ENCODE measurements at places on chromosomes 1 and 21. TPM values are rescaled to one million over a fixed set of nuclear protein-coding genes. Genes with fewer than 3 reads are reported as not detected.
A peak's percentile ranks its signal among the peaks of the same experiment; 100 is the strongest.

- DNase-seq, result no peak
Observed at GRCh38 chr1:229664133-229664689, 38.2 kb downstream of the URB2 start.

DNA sequence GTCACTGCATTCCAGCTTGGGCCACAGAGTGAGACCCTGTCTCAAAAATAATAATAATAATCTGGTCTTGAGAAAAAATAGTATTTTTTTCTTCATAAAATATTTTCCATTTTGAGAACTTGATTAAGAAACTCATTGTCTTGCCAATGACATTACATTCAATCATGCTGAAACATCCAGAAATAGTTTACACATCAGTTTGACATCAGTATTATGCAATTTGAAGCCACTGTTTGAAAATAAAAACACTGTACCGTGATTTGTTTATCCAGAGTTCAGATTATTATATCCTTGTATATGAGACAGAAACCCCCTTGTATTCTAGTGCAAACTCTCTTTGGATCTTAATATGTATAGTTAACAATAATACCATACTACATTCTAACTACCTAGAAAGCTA, 6.9 kb downstream of the FMO2 start:
- no peak for DNase-seq

VWA1 gene
- 21.9 TPM for total RNA-seq

CD48 gene
- total RNA-seq, result 0.45 TPM

DNA sequence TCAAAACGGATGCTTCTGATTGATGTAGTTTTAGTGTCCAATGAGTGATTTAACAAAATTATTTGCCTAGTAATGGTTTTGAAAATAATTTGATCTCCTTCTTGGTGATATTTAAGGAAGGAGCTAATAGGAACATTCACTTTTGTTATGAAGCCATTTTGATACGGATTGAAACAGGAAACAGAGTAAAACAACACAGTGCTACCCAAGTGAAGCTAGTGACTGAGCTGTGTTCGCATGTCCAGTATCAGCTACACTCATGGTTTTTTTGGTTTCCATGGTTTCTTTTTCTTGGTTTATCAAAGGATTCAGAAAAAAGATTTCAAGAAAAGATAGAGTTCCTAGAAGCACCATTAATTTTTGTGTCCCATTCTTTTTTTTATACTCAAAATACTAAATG, 40.1 kb upstream of the PLEKHO1 start:
- DNase-seq, result no peak

DNA sequence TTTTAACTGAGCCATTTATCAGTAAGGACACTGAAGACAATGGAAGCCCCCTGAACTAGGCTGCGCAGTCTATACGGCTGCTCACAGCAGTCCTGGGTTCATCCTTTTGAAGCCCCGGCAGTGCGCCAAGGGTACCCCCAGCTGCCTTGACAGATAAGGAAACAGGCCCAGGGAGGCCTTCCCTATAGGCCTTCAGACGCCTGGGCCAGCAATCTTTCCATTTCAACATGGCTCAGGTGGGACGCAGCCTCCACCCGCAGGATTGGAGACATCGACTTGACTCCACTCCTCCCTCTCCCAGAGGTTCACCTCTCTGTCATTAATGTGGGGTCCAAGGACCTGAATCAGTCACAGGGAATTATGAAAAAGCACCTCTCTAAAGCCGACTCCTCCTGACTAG, 2.8 kb upstream of the LYPD8 start:
- no peak for DNase-seq

EPHA10 gene
- 2.4 TPM for total RNA-seq

ABCA4 gene
- 0.08 TPM for total RNA-seq

- no peak for DNase-seq
Observed at GRCh38 chr1:48181669-48182367, 40.7 kb upstream of the SLC5A9 start.

GRCh38 chr1:85125891-85126290, 74.9 kb downstream of the SYDE2 start:
- DNase-seq, result no peak

MAP3K21 gene
- total RNA-seq, result 40.1 TPM

CELA2B gene
- not detected for total RNA-seq

GRCh38 chr21:39454949-39455668, 3.3 kb downstream of the SH3BGR start:
- no peak for DNase-seq

RGS7 gene
- total RNA-seq, result 2.2 TPM

DNA sequence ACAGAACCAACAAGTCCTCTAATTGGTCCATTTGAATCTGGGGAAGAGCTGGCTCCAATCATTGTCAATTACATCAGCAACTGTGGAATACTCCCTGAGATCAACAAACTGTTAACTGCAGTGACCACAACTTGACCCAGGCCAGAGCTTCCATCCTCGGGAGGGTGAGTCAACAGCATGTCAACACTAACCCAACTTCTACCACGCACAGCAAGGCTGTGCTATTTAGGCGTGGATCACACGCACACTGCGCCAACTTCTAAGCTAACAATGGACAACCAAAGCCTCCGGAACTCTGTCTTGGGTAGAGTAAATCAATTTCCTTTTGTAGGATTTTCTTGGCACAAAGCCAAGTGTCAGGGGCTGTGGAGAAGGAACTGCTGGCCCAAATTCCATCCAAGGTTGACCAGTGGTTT, 30.4 kb downstream of the APP start:
- no peak for DNase-seq

DNA sequence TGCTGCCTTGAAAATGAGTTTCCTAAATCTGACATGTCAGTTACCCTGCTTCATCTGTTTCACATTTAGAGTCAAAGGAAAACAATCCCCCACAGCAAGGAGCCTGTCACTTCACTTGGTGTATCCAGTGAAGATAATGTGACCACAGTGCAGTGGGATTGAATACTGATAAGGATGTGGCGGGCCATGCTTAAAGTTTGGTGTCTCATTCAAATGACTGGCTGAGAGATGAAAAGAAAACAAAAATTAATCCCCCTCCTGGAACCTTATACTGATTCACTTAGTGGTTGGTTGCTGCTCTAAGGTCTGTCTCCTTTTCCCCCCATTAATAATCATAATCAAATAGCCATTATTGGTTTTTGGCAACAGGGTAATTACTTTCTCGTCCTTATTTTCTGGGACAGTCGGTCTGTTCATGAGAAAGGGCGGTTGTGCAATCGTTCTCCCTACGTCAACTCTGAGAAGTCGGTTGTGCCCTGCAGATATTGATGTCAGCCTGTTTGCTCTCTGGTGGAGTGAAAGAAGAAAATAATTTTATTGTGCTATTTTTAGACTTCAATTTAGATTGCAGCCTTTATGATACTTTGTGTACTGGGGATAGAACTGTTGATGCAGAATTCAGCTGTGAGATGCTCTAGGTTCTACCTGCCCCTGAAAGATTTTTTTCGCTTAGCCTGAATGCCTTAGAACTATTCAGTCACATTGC, 360.2 kb downstream of the DISC1 start:
- DNase-seq, result no peak

DEGS1 gene
- total RNA-seq, result 59.8 TPM

- DNase-seq, result no peak
Observed at GRCh38 chr1:75123756-75124155, 10.4 kb upstream of the LHX8 start.

GRCh38 chr1:53415432-53415831, 43.8 kb upstream of the DMRTB1 start:
- DNase-seq, result no peak

GRCh38 chr1:154614247-154614646, 6.3 kb upstream of the ADAR start:
- DNase-seq, result peak; percentile 47

CRYAA gene
- total RNA-seq, result not detected

DNA sequence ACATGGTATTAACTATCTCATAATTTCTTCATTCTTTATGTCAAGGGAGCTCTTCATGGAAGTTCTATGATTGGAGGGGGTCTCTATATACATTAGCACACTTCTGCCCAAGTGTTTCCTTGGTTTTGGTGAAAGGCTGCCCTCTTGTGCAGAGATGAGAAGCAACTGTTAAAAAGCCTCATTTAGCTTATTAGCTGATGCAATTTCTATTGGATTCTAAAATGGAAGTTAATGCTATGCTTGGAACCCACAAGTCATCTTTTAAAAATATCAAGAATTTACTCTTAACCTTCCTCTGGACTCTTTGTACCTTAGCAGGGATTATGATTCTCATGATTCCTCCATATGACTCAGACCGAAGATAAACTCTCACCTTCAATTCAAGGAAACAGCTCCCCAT, 328.9 kb downstream of the PTBP2 start:
- DNase-seq, result peak; percentile 61

ZNF593OS gene
- not detected for total RNA-seq

DNA sequence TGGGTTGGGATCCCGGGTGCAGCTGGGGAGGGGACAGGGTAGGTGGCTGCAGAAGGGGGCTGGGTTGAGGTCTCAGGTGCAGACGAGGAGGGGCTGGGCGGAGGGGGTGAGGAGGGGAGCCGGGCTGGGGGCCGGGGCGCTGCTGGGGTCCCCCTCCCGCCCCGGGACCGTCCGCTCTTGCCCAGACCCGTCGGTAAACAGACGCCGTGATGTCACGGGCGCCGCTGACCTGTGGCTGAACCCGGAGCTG, 22.3 kb downstream of the DHRS3 start:
- DNase-seq, result no peak

MMP23B gene
- total RNA-seq, result 15.8 TPM

SPRR4 gene
- total RNA-seq, result not detected

DNA sequence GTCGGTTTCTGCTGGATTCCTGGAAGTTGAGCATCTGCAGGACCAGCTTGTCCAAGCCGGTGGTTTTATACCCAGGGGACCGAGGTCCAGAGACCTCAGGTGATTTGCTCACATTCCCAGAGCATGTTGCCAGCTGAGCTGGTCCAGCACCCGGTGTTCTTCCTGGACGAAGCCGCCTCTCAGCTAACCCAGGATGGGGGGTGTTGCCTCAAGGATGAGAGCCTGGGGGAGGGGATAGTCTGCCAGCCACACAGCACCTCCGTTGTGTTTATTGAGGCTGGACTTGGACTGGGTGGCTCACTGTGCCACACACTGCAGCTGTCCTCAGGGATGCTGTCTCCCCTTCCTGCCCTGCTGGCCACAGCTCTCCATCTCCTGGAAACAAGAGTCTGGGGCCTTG, 1.5 kb downstream of the TMEM201 start:
- DNase-seq, result no peak

DNA sequence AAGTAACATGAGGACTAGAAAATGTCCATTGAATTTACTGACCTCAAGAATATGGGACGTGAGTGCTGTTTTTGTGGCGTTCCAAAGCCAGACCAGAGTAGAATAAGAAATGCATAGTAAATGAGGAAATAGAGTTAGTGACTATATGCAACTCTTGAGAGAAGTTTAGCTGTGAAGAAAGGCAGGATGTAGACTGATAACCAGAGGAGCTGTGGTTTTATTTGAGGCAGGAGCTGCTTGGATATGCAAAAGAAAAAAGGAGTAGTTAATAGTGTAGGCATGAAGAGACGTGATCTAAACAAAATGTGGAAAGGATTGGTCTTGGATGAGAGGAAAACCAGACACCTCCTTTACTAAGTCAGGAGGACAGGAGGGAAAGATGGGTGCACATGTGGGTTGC, 28.2 kb downstream of the DNAH14 start:
- no peak for DNase-seq

- DNase-seq, result no peak
Observed at GRCh38 chr1:59390307-59390706, 93.4 kb downstream of the FGGY start.

- DNase-seq, result peak; percentile 67
Observed at GRCh38 chr1:5975133-5975880, 16.9 kb downstream of the NPHP4 start.

GRCh38 chr1:236982380-236982779, 21.9 kb downstream of the MT1HL1 start:
- DNase-seq, result no peak

GRCh38 chr1:217482356-217483102, 148.4 kb downstream of the GPATCH2 start:
- DNase-seq, result no peak

SLAMF8 gene
- not detected for total RNA-seq

DNA sequence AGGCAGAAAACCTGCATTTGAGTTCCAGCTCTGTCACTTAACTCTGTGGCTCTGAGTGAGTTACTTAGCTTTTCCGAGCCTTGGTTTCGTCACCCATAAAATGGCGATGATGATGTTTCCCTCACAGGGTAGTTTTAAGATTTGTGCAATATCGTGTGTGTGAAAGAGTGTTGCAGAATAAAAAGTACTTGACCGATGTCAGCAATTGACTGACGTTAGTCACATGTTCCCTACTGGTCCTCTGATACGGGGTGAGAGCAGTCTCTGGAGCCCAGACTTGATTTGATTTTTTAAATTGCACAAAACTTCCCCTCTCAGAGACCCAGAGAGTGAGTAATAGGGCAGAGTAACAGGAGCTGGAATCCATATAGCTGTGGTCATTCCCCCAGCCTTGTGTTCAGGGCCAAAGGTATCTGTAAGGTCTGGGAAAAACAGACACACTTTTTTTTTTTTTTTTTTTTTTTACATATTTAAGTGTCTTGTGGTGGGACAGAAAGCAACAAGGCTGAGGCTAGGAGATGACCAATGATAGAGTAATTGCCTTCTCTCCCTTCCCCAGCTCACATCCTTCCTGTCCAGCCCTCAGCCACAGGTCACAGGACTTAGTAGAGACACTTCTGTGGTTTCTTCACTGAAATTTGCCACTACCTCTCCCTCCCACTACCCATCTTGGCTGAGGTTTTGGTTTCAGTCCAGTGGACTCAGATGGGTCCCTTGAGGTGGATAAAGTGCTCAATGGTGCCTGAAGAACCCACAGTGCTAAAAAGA, 2.0 kb downstream of the FCER1G start:
- no peak for DNase-seq

GRCh38 chr21:25925936-25926335, 191.2 kb downstream of the GABPA start:
- no peak for DNase-seq

GRCh38 chr1:34740161-34740868, 14.5 kb upstream of the GJB5 start:
- peak; percentile 68 for DNase-seq

KRTAP27-1 gene
- total RNA-seq, result not detected

Data from GM23338 (cell line).